ENCODE measurements at places on chromosomes 5 and 9. TPM values are rescaled to one million over a fixed set of nuclear protein-coding genes. Genes with fewer than 3 reads are reported as not detected.

Gene CTXN3
- polyA plus RNA-seq: not detected

Gene SLC26A2
- polyA plus RNA-seq: 1.9 TPM

Gene ADAMTS12
- 0.17 TPM for polyA plus RNA-seq

Gene ZDHHC21
- 4.9 TPM for polyA plus RNA-seq

Gene PAXX
- polyA plus RNA-seq: 168 TPM

Gene QSOX2
- 12.3 TPM for polyA plus RNA-seq

Gene SCAI
- 1.8 TPM for polyA plus RNA-seq

Gene IFNA6
- not detected for polyA plus RNA-seq

Gene TAF11L10
- polyA plus RNA-seq: not detected

Gene LECT2
- polyA plus RNA-seq: not detected

Gene MVB12B
- polyA plus RNA-seq: 3.3 TPM

Gene RANBP3L
- polyA plus RNA-seq: 0.10 TPM

Gene PLCXD3
- 0.16 TPM for polyA plus RNA-seq

Gene CRAT
- polyA plus RNA-seq: 5.7 TPM

Gene COL23A1
- polyA plus RNA-seq: 3.1 TPM

Gene ADAMTS2
- 16.8 TPM for polyA plus RNA-seq

Gene IL9
- not detected for polyA plus RNA-seq

Gene NR5A1
- polyA plus RNA-seq: 182 TPM

Gene ARPC5L
- 75.3 TPM for polyA plus RNA-seq

Gene DMRTA1
- polyA plus RNA-seq: 0.35 TPM

Gene CDH6
- 0.18 TPM for polyA plus RNA-seq

Gene UBTD2
- 5.1 TPM for polyA plus RNA-seq

Gene ZNF879
- polyA plus RNA-seq: 4.5 TPM

Gene GPR150
- 0.83 TPM for polyA plus RNA-seq

Gene PCDHGC5
- 0.02 TPM for polyA plus RNA-seq

Gene HARS2
- polyA plus RNA-seq: 24.1 TPM

Gene SHLD3
- polyA plus RNA-seq: 3.3 TPM

Gene FAM153A
- polyA plus RNA-seq: 23.5 TPM

Gene PLEKHG4B
- not detected for polyA plus RNA-seq

Data from spleen (tissue), 13 donors.